ACHN (cell line): ENCODE measurements at places on chromosomes 7 and 10.

- no peak for DNase-seq
Observed at GRCh38 chr7:131550846-131551245, 5.6 kb downstream of the PODXL start.

DNA sequence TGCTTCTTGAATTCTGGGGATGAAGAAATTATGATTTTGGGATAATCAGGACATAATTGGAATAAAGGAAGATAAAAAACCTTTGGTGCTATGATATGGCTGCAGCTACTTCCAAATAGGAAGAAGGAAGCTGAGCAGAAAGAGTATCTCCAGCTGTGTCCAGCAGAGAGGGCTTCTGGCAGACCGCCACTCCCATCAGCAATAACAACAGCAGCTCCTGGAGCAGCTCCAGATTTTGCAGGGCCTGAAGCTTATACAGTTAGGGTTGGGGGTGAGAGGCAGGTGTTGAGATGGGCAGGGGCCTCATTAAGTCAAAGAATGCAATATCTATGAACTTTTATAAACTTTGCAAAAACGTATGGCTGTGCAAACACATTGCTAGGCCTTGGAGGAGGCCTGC is 62.3 kb downstream of the C10orf120 start:
- no peak for DNase-seq

- no peak for DNase-seq
Observed at GRCh38 chr10:62693306-62693705, 111.2 kb upstream of the ADO start.

DNA sequence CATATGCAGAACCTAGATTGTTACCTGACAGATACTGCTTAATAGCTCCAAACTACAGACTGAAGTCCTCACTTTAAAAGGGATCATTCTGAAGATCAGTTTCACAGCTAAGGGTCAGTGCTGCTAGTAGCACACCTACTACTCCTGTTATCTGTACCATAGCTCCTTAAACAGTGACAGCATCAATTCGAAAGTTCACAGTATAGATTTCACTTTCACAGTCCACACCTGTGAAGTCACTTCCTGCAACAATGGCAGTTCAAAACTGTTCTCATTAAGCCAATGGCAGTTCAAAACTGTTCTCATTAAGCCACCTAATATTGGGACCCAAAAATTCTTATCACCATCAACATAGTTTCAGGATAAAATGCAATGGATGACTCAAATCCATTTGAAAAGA is 10.7 kb upstream of the FHIP2A start:
- no peak for DNase-seq

- no peak for DNase-seq
Observed at GRCh38 chr10:46239993-46240683, 46.7 kb upstream of the ANTXRL start.

DNA sequence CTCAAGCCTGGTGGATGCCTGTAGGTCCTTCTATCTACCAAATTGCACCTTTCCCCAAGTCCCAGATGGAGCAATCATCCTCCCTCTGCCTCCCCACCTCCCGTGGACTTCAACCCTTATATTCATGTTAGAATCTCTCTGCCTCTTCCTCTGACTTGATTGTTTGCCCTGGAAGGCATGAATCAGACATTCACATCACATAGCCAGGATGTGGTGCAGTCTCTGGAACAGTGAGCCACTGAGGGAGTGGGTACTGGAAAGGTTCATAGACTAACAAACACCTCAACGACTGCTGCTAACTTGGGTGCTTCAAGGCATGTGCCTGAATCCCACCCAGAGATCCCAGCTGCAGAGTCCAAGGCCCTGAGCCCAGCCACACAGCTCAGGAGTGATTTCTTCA is 494.0 kb downstream of the TNS3 start:
- DNase-seq, result peak; percentile 50

GRCh38 chr10:14727465-14727864 is 47.2 kb downstream of the FAM107B start:
- no peak for DNase-seq

DNA sequence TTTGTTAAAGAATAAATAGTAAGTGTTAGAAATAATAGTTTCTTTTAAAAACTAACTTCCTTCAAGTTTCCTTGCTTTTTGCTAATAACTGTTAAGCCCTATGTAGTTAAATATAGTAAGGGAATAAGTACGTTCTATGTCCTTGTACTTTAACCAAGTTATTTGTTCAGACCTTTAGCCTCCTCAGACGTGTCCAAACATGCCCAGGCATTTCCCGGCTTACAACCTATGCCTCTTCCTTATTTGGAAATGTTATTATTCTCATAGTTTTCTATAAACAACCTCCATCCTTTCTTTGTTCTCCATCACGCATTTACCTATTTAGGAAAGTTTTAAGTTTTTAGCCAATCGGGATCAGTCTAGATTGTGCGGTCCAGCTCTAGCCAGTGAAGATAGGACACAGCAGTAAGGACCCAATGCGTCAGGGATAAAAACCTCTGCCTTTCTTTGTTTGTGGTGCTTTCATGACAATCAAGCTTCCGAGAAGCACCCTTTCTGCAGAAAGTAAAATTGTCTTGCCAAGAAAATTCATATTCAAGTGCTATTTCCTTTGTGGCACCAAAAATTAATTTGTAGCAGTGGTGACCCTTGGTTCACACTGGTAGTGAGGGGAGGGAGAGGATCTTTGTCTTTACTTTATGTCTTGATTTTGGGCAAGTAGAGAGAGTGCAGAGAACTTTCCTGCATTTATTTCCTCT is 851.3 kb upstream of the POM121L12 start:
- DNase-seq, result no peak

- no peak for DNase-seq
Observed at GRCh38 chr7:116876664-116877442, 14.5 kb downstream of the CAPZA2 start.

DNA sequence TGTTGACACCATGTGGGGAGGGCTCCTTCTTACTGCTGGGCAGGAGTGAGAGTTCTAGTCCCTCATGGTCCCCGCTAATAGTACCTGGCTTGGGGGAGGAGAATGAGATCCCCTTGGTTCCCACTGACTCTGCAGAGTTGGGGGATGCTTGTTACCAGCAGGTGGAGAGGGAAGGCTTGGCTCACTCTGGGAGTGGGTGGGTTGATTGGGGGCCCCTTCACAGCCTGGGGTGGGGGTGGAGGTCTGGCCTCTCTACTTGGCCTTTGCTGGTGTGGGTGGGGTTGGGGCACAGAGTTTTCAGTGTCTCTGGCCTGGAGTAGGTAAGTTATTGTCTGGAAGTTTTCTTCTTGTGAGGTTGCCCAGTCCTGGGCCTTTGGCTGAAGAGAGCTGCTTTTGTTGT is 31.9 kb downstream of the ADCY1 start:
- no peak for DNase-seq

- DNase-seq, result peak; percentile 40
Observed at GRCh38 chr7:120714945-120715344, 143.0 kb downstream of the TSPAN12 start.

DNA sequence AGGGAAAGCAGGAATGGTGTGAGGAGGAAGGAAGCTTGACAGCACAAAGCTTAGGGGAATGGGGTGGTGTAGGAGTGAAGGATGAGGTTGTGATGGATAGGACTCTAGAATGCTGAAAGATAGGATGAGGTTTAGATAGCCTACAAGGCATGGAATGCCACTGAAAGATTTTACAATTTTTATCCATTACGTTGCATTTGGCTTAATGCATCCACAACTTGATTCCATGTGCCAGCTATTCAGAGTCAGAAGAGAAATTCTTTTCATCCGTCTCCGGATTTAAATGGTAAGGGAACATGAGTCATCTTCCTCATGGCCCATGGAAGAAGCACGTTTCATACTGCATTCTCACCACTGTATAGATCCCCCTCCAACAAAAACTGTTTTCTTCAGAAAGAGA is 212.4 kb upstream of the BMPER start:
- no peak for DNase-seq

GRCh38 chr10:72665925-72666324 is 26.0 kb upstream of the MCU start:
- DNase-seq, result no peak

DNA sequence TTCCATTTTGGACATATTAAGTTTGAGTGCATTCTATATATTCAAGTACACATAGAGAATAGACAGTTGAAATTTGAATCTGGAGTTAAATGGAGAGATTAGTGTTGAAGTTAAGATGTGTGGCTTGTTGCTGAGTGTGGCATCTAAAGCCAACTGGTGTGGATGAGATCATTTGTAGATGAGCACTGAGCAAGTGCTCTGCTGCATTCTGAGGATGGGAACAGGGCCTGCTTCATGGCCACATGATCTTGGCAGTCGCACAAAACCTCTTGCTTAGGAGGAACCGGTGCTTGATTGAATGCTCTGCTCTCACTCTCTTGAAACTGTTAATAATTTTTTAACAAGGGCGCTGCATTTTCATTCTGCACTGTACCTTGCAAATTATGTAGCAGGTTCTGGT is 62.0 kb downstream of the EPDR1 start:
- DNase-seq, result no peak

GRCh38 chr7:28458732-28459131 is 46.4 kb downstream of the CREB5 start:
- no peak for DNase-seq

GRCh38 chr7:120729245-120729644 is 128.7 kb downstream of the TSPAN12 start:
- DNase-seq, result no peak

GRCh38 chr7:17347401-17347800 is 48.9 kb downstream of the AHR start:
- DNase-seq, result no peak

DNA sequence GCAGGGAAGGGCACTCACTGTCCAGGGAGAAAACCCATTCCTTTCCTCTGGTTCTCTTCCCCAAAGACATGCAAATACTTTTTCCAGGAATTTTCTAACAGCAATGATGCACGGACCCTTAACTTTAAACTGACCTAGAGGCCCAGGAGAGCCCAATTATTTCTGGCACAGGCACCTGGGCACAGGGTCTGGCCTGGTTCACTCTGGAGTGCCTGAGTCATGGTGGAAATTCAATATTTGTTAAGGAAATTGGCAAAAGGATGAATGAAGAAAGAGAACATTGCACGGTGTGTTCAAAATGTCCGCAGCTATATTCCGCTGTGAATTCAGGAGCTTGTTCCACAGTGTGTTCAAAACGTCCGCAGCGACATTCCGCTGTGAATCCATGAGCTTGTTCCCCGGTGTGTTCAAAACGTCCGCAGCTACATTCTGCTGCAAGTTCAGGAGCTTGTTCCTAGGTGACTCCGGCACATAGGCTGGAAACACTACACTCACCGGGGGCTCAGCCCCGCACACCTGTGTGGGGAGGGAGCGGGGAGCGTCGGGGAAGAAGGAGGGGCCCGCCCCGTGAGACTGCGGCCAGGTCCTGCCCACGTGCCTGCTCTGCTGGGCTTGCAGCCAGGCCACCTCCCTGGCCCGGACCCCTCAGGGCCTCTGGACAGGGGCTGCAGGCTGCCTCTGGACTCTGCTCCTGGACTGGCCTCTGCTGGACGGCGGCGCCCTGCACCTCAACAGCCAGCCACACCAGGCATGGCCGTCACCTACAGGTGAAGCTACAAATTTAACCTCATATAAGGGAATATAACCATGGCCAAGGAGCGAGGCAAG is 72.0 kb upstream of the FAM20C start:
- no peak for DNase-seq

- no peak for DNase-seq
Observed at GRCh38 chr7:31850601-31851000, 163.6 kb downstream of the PPP1R17 start.

GRCh38 chr7:55308186-55308929 is 56.8 kb upstream of the LANCL2 start:
- DNase-seq, result peak; percentile 14

GRCh38 chr10:89458291-89458690 is 43.9 kb downstream of the IFIT5 start:
- DNase-seq, result peak; percentile 80
